ENCODE measurements at places on chromosomes 3 and 15.

DNA sequence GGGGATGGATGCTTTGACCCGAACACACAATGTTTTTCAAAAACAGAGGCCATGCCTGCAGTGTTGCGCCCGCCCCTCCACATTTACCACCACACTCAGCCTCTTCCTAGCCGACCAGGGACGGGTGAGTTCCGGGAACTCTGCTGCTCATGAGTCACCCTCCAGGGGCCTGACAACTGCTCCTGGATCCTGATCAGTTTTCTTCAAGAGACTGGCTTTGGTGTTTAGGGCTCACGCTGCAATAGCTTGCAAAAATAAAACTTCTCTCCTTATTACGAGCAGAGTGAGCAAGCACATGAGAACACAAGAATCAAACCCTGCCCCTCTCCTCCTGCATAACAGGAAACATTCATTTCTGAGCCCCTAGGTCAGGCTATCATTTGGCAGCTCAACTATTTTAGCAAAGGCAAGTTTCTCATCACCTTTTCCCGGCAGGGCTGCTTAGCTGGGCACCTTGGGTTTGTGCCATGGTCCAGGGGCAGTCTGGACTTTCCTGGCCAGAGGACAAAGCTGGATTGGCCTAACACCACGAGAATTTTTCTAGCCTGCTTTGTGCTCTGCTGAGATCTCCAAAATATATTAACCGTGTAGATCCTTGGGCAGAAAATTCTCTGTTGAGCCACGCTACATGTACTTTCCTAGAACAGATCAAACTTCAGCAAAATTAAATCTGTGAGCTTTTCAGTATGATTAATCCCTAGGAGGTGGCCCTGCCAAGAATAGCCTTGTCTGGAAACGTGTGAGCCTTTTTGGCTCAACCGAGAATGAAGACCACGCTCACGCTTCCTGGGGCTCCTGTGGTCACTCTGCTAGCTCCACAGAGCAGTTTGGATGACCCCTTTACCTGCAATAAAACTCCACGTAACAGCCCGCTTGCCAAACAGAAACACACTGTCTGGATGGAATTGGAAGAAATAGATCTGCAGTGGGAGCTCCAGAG is 52.7 kb upstream of the SPATA12 start:
- no peak for DNase-seq

GRCh38 chr15:99331381-99331780 is 80.1 kb downstream of the LRRC28 start:
- DNase-seq, result no peak

GRCh38 chr3:108441071-108441507 is 69.3 kb downstream of the MYH15 start:
- DNase-seq, result no peak

DNA sequence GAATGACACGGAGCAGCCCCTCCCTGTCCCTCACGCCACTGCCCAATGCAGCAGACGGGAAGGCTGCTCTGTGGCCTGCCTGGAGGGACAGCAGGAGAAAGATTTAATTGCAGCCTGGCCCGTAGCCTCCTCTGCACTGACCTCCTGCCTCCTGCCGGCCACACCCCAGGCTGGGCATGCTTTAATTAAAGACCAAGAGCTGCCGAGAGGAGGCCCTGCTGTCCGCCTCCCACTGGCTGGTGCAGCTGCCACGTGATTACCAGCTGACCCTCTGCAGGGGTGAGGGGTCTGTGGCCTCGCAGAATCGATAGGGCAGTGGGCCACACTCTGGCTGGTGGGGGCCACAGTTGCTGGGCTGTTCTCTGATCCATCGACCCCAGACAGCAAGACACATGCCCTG is 100.2 kb upstream of the PRR23E start:
- no peak for DNase-seq

DNA sequence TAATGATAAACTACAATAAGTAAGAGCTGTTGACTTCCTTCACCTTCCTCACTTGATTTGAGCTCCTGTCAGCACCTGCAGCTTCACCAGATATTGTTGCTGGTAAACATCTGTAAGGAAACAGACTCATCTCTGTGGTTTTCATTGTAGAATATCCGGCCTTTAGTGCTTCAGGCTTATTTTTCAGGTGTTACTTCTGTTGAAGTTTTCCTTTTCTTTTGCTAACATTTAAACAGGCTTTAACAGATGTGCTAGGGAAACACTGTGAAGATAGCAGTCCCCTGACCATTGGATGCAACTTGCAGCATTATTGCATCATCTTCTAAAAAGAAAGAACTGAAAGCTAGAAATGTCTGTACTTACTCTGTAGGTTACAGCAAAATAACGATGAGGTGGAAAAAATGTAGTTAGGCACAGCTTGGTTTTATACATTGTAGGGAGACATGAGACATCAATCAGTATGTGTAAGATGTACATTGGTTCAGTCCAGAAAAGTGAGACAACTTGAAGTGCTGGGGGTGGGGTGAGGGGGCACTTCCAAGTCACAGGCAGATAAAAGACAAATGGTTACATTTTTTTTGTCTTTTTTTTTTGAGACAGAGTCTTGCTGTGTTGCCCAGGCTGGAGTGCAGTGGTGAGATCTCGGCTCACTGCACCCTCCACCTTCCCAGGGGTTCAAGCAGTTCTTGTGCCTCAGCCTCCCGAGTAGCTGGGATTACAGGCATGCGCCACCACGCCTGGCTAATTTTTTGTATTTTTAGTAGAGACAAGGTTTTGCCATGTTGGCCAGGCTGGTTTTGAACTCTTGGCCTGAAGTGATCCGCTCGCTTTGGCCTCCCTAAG is 10.2 kb downstream of the EDEM1 start:
- DNase-seq, result no peak

DNA sequence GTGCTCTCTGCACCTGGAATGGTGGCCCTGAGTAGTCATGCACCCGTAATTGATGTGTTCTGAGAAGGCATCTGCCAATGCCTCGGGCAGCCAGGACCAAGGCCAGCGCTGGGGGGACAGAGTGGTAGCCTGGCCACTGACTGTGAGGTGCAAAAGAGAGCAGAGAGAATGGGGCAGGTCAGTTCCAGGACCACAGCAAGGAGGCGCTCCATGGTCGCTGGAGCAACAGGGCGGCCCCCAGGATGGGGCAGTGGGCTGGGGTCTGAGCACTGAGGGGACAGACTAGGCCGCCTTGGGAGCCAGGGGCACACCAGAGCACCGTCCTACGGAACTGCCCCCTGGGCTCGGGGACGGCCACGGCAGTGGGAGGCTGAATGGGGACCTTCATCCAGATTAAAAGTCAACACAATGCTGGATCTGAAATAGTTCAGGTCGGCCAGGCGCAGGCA is 48.3 kb upstream of the IQSEC1 start:
- no peak for DNase-seq

GRCh38 chr15:62063825-62064635 is 2.7 kb upstream of the C2CD4A start:
- DNase-seq, result no peak

GRCh38 chr3:155178810-155179436 is 98.8 kb downstream of the MME start:
- no peak for DNase-seq
